B cell (primary cell): ENCODE measurements at places on chromosomes 3 and 15. TPM values are rescaled to one million over a fixed set of nuclear protein-coding genes. Genes with fewer than 3 reads are reported as not detected.

- H3K4me3 ChIP-seq = no peak overlapping the region
- no peaks in the 10 kb centered on the region for H3K4me1 ChIP-seq
- no peaks in the 10 kb centered on the region for H3K27me3 ChIP-seq
Measured at GRCh38 chr3:81967393-81967792, 205.9 kb upstream of the GBE1 start.

GRCh38 chr3:112635674-112636073 lies 5.3 kb downstream of the CCDC80 start:
- H3K36me3 ChIP-seq = no peaks in the 10 kb centered on the region
- H3K27me3 ChIP-seq = no peaks in the 10 kb centered on the region
- H3K27ac ChIP-seq = no peak overlapping the region
- no peak overlapping the region for H3K4me3 ChIP-seq
- no peak for DNase-seq

GRCh38 chr15:48337607-48338006 lies 6.4 kb downstream of the DUT start:
- H3K27me3 ChIP-seq = no peaks in the 10 kb centered on the region
- no peaks in the 10 kb centered on the region for H3K4me1 ChIP-seq
- no peak overlapping the region for H3K4me3 ChIP-seq
- DNase-seq = no peak

The DPPA2 gene
- total RNA-seq = not detected in 2 replicates
